Vagina (tissue), 2 donors: ENCODE measurements at places on chromosomes 3 and 15. TPM values are rescaled to one million over a fixed set of nuclear protein-coding genes. Genes with fewer than 3 reads are reported as not detected.

BFSP2 gene
- total RNA-seq, result not detected

IDH3A gene
- total RNA-seq, result 60.2 TPM

CLK3 gene
- 89.1 TPM for total RNA-seq

PTPRG gene
- 47.6 TPM for total RNA-seq

TGM4 gene
- total RNA-seq, result not detected

CLDN16 gene
- 0.49 TPM for total RNA-seq

CCDC50 gene
- 58.7 TPM for total RNA-seq

PLA2G4B gene
- total RNA-seq, result 34.1 TPM

GRCh38 chr15:25710184-25710583 is 152.9 kb downstream of the ATP10A start:
- DNase-seq, result no peak

DNA sequence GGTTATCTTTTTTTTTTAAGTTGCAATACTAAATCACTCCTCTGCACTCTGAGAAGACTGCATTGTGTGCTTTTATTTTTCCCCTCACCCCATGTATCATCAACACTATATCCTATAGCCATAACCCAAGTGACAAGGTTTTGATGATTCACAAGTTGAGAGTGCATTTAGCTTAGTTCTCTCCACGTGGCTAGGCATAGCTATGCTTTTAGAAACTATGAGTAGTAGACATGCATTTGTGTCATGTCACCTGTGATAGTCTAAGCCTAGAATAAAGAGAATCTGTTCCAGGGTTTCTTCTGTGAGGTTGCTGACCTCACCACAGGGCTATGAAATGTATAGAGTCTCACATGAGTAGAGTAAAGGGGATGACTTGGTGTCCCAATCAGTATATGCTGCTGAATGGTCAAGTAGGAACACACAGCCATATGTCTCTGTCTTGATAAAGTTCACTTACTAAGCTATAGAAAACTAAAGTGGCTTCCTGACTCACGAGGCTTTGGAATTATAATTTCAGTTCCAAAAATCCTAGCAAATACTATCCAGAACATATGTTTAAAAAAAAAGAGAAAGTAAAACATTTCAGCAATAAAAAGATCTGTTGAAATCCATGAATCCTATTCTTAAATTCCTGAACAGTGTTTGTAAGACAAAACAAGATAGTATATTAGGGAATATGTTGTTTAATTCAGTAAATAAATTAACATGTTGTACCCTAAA is 206.3 kb downstream of the LSAMP start:
- DNase-seq, result no peak

DNA sequence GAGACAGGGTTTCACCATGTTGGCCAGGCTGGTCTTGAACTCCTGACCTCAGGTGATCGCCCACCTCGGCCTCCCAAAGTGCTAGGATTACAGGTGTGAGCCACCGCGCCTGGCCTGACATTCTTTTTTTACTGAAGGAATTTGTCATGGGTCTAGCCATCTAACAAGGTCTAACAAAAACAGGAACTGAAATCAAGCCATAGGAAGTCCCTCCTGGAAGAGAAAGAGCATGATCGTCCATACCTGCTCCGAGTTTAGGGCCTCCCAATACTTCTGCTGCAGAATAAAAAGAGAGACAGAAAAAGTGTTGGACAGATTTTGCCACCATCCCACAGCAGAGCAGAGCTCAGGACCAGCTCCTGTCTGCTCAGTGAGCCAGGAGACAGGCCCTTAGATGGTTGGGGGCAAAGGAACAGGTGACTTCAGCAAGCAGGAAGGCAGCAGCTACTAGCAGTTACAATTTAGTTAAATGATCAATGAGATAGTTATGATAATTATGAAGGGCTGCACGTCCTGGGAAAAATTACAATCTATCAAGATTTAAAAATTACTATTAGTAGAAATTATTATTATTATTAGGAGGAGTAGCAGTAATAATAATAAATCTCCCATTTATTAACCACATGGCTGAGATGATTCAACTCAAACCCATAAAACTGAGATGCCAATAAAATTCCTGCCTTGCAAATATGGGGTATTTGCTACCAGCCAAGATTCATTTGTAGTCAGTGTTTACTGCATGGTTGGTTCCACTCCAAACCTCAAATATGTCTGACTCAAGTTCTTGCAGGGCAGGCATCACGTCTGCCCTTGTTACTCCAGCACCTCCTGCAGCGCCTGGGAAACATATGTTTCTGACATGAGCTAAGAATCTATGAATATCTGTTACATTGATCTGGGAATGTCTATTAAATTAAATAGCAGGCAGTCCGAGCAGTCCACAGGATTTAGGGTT is 40.1 kb downstream of the TMEM44 start:
- DNase-seq, result no peak

- DNase-seq, result no peak
These were observed 21.8 kb downstream of the FLNB start for GRCh38 chr3:58029842-58030584.

DNA sequence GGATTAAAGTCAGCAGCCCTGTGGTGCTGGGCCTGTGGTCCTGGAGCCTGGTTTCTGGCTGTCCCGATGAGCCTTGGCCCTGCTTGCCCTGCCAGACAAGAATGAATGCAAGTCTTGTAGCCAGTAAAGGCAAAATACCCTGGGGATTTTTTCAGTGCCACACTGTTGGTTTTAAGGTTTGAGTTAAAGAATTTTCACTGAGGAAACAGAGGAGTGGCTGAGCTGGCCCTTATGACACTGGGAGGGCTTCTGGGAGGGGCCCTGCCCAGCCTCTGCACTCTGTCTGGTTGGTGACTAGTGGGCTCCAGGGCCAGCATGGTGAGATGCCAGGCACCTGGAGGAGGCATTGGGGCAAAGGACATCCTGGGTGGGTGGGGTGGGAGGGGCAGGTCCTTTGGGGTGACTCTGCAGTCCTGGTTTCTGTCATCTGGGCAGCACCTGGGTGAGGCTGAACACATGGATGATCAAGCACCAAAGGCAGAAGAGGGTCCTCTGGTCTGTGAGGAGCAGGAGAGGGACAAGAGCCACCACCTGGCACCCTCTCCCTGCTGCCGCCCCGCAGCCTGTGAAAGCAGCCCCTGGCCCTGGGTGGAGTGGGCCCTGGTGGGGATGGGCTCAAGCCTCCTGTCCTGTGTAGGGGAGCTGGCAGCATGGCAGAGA is 12.5 kb upstream of the PLA2G4E start:
- no peak for DNase-seq

GRCh38 chr3:4986782-4987537 is 7.7 kb downstream of the BHLHE40 start:
- DNase-seq, result peak; percentile 97

DNA sequence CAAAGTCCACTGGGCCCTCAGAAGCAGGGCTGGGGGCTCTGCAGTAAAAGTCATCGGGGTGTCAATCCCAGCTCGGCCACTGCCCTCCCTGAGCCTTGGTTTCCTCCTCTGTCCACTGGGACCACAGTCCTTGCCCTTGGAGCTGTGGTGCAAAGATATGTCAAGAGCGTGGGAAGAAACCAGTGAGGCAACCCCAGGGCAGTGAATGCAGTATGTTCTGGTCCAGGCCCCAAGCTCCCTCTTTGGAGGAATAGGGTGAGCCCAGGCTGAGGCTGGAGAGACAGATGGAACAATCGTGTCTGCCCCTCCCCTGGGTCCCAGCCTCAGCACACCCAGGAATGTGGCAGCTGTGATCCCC is 779 bp downstream of the GRIP2 start:
- no peak for DNase-seq

- DNase-seq, result no peak
These were observed 102.3 kb downstream of the ZPLD1 start for GRCh38 chr3:102537123-102537522.

DNA sequence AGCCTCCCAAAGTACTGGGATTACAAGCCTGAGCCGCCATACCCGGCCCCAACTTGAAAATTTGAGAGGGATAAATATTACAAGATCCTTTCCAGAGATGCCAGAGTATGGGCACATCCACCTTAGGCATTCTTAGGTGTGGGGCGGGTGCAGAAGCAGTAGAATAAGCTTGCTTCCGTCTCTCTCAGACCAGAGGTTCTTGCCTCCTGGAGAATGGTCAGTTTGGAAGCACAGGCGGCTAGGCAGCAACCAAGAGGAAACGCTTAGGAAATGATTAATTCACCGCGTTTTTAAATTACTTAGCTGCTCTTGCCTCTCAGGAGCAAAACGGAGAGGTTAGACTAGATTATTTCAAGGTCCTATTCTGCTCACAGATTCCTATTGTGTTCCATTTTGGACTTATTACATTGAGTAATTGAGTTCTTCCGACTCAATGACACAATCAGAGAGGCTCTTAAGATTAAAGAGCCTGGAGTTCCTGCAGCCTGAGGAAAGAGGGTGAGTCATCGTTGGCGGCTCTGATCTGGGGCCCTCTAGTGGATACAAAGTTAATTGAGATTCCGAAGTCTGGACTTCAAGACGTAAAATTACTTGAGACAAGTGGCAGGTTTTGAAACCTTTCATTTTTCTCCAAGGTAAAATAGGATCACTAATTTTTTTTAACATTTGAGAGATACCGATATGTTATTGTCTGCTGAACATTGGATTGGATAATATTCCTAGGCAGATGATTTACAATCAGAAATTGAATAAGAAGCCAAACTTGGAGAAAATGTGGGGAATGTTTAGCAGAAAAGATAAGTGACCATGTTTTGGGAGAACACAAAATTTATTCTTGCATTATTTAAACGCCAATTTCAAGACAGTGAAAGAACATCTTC is 5.8 kb upstream of the TOPAZ1 start:
- DNase-seq, result no peak

GRCh38 chr3:183779896-183780465 is 45.4 kb downstream of the MAP6D1 start:
- DNase-seq, result no peak

GRCh38 chr15:99006904-99007495 is 592 bp downstream of the PGPEP1L start:
- DNase-seq, result no peak

- DNase-seq, result no peak
These were observed 76.4 kb downstream of the FNDC3B start for GRCh38 chr3:172115787-172116186.

DNA sequence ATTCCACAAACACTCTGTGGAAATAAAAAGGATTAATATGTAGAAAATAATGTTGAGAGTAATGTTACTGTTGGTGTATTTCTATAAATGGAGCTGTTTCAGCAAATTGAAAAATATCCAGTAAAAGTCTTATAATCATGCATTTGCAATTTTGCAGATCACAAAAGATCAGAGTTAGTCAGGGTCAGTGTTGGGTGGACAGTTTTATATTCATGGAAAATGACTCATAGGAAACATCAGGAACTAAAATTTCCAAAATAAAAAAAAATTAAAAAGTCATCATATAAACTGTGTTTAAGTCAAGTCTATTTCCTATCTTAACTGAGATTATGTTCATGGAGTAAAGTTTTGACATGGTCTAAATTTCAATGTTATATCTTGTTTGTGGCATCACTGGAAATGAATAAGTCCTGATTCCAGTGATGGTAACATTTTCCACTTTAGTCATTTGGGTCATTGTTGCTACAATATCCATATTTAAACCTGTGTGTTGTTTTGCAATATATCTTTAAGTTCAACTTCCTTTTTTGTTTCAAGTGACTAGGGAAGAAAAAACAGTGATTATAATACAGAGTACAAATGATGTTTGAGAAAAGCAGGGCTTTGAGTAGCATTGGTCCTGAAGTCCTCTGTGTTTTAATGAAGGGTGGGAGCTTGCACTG is 37.8 kb downstream of the MITF start:
- no peak for DNase-seq

- no peak for DNase-seq
These were observed at the start of gene TTC23 for GRCh38 chr15:99249270-99249841. TTC23 (minus strand) TSS chr15:99249581; CDS start chr15:99228712, 20,869 bp downstream.

- no peak for DNase-seq
These were observed 103.5 kb downstream of the CORO2B start for GRCh38 chr15:68682330-68682729.

- no peak for DNase-seq
These were observed 319.1 kb downstream of the FHIT start for GRCh38 chr3:60932170-60932569.

DNA sequence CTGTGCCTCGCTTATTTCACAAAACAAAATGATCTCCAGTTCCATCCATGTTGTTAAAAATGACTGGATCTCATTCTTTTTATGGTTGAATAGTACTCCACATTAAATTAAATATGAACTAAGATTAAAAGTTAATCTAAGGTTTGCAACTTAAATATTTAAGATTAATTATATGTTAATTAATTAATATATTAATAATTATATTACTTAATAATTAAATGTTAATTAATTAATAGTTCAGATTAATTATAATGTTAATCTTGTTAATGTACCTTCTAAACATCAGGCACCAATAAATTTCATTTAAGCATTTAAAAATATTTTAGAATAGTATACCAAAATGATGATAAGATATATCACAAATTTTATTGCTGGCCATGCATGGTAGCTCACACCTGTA is 971.9 kb downstream of the CADM2 start:
- DNase-seq, result no peak

GRCh38 chr15:73747847-73748590 is 5.1 kb downstream of the INSYN1 start:
- no peak for DNase-seq

DNA sequence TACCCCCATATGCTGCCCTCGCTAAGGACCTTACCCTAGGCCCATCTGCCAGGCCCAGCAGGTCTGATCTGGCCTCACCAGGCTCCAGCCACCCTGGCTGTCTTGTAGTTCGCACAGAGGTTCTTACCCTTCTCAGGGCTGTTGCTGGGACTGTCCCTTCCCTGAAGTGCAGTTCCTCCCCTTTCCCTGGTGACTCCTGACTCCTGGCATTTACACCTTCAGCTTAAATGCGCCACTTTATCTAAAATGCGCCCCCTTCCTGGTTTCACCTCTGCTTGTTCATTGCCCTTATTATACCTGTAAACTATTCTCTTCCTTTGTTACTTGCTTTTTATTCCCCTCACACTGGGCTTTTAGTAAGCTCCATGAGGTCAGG is 835 bp upstream of the TTLL3 start:
- DNase-seq, result no peak

DNA sequence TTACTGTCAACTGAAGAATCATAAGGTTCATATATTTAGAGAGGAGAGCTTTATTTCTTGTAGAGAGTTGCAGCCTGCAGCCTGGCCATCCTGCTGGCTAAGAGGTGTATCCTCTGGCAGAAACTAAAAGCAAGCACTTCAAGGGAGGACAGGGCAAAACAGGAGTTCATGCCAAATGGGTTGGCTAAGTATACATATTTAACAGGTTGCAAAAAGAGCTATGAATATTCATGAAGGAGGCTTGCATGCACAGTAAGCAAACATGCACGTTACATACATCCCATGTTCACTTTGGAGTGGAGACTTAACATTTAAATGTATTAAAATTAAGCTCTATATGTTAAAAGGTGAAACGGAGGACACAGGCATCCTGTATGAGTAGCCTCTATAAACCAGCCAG is 354.4 kb downstream of the ERC2 start:
- DNase-seq, result no peak

DNA sequence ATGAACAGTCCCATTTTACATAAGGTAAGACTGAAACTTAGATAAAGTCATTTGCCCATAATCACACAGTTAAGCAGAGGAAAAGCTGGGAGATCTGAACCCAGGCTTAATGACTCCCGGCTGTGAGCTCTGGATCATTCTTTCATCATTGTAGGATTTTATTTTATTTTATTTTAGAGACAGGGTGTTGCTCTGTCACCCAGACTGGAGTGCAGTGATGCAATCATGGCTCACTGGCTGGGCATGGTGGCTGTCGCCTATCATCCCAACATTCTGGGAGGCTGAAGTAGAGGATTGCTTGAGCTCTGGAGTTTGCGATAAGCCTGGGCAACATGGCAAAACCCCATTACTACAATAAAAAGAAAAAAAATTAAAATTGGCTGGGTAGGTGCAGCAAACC is 31.2 kb upstream of the RAF1 start:
- no peak for DNase-seq

- no peak for DNase-seq
These were observed 24.9 kb upstream of the SENP5 start for GRCh38 chr3:196842567-196843434.
